Stimulated activated CD8-positive, alpha-beta memory T cell treated with anti-CD3 and anti-CD28 coated beads, Interleukin-7, amount 100 ng/mL, for 4 hours (primary cell): ENCODE measurements at places on chromosomes 12 and 14.

DNA sequence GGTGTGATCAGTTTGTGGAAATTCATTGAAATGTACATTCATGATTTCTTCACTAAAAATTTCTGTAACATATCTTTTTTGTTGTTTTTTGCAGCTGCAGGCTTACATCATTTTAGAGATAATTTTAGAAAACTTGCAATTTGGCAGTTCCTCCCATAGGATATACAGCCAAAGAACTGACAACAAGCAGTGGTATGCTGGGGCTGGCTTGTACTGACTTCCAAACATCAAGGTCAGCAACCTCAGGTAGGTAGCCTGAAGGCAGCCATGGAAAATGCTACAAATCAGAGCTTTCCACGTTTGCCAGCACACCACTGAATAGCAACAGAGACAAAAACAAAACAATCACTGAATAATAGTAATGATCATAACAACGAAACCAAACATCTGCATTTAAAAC is 21.2 kb downstream of the TRIM9 start:
- DNase-seq = no peak

DNA sequence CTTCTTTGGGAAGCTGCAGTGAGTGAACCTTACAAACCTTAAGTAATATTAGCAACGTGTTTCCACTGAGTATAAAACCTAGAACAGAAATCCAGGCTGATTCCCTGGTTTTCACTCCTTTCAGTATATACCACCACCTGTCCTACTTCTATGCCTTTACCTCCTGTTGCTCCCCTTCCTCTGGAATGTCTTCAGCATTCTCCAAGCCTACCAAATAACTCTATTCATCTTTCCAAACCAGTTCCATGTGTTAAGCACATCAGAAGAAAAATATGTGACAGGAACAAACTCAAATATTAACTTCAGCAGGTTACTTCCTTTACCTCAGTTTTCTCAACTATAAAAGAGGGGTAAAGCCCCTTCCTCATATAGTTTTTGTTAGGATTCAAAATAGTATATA is 39.8 kb downstream of the LIMA1 start:
- no peak for DNase-seq

- no peak for DNase-seq
Measured at GRCh38 chr12:101013993-101014392, 196.0 kb downstream of the SLC5A8 start.

- no peak for DNase-seq
Measured at GRCh38 chr14:104931771-104932675, 7.3 kb downstream of the PLD4 start.

DNA sequence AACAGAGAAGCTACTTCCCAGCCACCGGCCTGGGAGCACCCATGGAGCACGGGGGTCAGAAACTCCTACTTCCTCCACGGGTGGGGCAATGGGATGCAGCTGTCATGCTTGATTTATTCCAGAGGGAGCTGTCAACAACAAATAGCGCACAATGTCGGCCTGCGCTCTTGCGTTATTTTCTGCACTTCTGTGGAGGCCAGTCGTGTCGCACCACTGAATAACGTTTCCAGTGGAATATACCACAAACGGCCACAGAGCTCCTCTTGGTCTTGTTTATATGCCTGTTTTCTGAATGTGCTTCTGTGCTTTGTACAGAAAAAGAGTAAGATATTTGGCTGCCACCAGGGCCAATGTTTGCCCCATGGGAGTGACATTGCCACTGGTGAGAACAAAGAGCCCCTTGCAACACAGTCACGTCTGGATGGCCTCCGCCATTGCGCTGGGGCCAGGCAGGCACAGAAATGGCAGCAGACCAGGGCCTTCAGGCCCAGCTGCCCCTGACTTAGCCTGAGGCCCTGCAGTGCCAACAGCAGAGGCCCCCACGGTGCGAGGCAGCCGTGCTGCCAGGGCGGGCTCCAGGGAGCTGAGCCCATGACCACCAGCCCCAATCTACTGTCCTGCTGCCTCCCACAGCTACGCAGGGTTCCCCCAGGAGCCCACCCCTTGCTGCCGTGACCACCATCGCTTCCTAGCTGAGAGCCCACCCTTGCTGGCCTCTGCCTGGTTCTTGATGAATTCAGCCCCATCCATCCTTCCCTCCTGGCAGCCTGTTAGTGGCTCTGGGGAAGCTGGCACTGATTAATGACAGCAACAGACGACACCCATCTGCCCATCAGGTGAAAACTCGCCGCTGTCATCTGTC is 28.9 kb upstream of the TMEM179 start:
- DNase-seq = no peak

GRCh38 chr14:55361190-55361589 is 50.4 kb downstream of the ATG14 start:
- DNase-seq = no peak

DNA sequence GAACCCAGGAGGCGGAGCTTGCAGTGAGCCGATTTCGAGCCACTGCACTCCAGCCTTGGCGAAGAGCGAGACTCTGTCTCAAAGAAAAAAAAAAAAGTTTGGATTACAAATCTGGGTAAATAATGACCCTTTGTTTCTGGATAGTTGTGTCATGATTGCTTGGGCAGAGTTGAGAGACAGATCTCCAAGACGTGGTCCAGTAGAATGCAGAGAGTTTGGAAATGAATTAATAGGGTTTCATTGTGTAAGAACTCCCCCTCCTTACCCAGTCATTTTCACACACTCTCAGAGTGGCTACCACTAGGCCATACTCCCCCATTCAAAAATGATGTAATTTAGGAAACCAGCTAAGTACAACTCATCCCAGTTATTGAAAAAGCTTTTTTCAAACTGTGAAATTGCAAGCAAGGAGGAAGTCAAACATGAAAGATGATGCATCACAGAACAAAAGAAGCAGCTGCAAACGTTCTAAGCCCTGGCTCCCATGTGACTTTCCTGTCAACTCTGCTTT is 1331.9 kb downstream of the AACS start:
- DNase-seq = no peak

- DNase-seq = no peak
Measured at GRCh38 chr14:55611859-55612258, 31.9 kb downstream of the KTN1 start.

DNA sequence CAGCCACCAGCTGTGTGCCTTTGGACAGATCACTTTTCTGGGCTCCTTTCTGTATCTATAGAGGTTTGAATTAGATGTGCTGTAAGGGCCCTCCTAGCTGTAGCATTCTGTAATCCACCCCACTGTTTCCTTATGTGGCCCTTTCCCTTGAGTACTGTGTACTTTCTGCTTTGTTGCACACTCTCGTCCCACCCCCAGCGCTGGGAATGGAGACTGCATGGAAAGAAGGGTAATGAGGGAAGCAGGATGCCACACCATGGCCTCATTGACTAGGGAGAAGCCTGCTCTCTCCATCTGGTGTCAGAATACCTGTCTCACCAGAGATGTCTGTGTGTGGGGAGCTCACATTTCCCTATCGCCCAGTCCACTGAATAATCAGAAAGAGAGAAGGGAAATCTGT is 13.6 kb upstream of the GALNT16 start:
- DNase-seq = no peak

- DNase-seq = no peak
Measured at GRCh38 chr12:4769073-4769472, 48.9 kb downstream of the GALNT8 start.

GRCh38 chr12:121676190-121676589 is 6.7 kb upstream of the MORN3 start:
- no peak for DNase-seq

DNA sequence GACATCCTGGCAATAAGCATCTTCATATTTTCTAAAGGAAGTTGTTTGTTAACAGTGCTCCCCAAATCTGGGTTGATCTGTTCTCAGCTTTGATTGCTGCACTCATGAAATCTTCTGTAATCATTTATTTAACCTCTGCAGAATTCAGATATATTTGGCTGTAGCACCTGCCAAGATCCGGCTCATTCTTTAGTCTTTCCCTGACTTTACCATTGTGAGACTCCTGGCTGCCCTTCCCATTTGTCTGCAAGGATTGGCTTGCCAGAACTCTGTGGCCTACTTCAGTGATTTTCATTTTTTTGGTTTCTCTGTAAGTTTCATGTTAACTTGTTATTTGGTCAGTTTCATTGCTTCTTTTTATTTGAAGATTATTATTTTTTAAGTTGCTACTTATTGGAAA is 191.2 kb upstream of the PLXNC1 start:
- DNase-seq = no peak

- DNase-seq = no peak
Measured at GRCh38 chr12:46983959-46984841, 95.2 kb upstream of the PCED1B start.

DNA sequence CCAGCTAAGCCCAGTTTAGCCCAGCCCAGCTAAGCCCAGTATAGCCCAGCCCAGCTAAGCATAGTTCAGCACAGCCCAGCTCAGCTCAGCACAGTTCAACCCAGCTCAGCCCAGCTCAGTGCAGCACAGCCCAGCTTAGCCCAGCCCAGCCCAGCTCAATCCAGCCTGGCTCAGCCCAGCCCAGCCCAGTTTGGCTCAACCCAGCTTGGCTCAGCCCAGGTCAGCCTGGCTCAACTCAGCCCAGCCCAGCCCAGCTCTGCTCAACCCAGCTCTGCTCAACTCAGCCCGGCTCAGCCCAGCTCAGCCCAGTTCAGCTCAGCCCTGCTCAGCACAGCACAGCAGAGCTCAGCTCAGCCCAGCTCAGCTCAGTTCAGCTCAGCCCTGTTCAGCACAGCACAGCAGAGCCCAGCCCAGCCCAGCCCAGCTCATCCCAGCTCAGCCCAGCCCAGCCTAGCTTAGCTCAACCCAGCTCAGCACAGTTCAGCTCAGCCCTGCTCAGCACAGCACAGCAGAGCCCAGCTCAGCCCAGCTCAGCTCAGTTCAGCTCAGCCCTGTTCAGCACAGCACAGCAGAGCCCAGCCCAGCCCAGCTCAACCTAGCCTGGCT is 330.9 kb downstream of the TMEM121 start:
- DNase-seq = no peak

DNA sequence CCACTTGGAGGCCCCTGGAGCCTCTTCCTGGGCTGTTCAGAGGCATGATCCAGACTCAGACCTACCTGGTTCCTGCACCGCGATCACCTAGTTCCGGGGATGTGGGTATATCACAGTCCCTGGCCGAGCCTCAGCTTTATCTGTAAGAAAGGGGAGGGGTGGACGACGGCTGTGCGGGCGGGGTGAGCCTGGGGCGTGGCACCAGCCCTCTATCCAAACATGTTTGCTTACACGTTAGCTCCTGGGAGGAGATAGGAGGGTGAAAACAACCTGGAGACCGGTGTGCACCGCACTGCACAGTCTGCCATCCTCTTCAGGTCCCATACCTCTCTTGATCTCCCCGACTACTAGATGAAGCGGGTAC is 1.2 kb downstream of the ANKRD9 start:
- no peak for DNase-seq

DNA sequence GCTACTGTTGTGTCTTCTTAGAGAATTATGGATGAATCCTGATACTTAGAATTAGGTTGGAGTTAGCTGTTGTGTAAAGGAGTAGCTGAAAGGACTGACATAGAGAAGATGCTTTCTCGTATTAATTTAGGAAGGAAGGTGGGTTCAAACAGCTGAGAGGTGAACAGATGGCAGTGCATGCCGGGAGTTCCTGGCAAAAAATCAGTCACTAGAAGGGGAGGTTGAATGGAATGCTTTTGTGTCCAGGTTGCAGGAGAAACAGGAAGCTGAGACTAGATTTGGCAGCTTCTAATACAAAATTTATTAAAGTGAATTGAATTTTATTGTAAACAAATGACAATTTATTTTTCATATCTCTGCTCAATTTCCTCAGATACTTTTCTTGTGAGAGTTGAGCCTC is 70.8 kb downstream of the BTG1 start:
- no peak for DNase-seq

DNA sequence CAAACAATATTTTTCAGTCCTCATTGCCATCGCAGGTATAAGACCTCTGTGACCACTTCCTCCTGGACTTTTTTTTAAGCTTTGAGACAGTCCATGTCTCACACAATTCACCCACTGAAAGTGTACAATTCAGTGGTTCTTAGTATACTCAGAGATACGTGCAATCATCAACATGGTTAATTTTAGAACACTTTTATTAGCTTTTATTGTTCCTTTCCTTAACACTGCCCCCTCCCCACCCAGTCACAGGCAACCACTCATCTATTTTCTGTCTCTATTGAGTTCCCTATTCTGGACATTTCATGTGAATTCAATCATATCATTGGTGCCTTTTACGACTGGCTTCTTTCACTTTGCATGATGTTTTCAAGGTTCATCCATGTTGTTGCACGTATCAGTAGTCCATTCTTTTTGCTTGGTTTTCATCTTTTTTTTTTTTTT is 16.2 kb downstream of the NCKAP5L start:
- DNase-seq = no peak

DNA sequence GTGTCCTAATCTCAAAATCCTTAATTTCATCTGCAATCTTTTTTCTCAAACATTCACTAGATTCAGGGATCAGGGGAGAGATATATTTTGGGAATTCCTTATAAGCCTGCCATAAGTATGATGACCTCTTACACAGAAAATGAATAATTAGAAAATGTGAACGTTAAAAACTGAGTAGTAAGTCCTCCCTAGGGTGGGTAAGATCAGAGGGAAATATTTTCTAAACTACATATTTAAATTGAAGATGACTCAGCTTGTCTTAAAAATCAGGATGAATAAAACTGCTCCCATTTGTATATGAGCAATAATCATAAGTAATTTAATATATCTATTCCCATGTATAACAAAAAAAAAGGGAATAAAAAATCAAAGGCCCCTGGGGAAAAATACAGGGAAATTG is 935.5 kb downstream of the TMTC2 start:
- DNase-seq = no peak

DNA sequence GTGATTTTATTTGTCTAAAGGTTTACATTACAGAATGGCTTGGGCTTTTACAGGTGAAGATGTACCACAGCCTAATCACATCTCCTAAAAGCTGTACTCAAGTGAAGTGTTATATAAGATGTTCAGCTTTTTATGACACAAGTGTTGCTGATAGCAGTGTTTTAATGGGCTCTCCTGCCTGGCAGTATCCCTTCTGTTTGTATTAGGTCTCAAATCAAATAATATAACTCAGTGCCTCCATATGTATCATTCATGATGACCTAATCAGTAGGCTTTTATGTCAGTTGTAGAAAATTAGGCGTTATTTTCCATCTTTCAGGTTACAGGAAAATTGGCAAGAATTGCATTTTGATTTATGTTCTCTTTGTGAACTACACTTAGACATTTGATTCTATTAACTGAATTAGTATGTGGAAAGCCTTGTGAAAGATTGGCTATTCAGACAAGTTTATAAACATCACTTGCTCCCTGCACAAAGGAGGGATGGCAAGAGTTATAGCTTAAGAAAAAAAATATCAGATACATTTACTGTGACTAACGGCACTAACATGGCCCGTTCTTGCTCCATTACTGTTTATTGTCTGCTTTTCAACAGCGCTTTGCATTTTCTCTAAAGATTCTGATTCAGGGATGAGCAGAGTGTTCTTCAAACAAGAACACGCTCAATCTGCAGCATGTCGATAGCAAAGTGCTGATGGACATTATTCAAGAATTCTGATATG is 143.7 kb upstream of the DIO2 start:
- no peak for DNase-seq

- no peak for DNase-seq
Measured at GRCh38 chr14:24911324-24912109, 138.4 kb downstream of the STXBP6 start.
